ENCODE measurements at places on chromosomes 4 and X. TPM values are rescaled to one million over a fixed set of nuclear protein-coding genes. Genes with fewer than 3 reads are reported as not detected.

DNA sequence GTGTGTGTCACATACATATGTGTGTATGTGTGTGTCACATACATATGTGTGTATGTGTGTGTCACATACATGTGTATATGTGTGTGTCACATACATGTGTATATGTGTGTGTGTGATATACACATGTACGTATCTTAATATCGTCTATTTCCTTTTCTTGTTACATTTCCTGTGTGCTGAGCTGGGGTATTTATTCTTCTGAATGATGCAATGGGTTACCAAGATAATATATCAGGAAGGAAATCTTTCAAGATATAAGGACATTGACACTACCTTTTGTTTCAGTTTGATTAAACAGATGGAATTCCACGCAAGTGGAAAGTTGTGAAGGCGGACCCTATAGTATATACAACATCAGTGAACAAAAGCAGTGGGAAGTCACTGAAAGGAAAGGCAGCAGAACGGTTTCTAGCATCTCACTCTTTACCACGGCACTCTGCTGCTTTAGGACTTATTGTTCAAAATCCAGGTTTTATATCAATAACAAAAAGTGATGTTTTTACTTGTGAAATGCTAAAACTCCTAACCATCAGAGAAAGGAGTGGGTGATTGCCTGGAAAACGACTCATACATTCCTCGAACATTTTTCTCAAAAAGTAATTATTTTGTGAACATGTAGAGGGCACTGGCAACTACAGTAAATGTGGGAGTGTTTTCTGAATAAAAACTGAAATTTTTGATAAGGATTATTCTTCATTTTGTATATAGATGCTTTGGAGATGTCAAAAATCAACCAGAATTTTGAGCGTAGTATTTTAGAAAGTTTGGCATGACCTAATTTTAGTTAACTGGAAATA lies 43.1 kb upstream of the IL21 start:
- peaks cover 9% of the 10 kb centered on the region for H3K27me3 ChIP-seq
- H3K4me1 ChIP-seq: no peaks in the 10 kb centered on the region
- DNase-seq: no peak
- H3K4me3 ChIP-seq: no peak overlapping the region
- H3K27ac ChIP-seq: no peak overlapping the region

DNA sequence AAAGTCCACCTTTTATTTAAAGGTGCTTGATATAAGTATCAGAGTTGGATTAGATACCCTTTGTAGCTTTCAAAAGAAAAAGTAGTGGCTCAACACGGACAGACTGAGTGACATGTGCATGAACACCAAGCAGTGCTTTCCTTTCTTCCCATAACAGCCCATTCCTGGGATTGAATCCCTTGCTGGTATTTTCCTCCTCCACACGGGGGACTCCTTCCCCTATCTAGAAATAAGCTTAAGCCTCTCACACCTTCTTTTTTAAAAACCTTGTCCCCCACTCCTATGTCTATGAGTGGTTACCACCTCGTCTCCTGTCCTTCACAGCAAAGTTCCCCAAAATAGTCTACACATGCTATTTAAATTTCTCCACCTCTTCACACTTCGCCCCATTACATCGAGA lies 5.1 kb downstream of the AP1S2 start:
- H3K27ac ChIP-seq: peak overlapping the region; percentile 2
- no peak for DNase-seq
- no peak overlapping the region for H3K4me3 ChIP-seq
- H3K27me3 ChIP-seq: no peaks in the 10 kb centered on the region
- H3K4me1 ChIP-seq: peaks cover 17% of the 10 kb centered on the region
- H3K36me3 ChIP-seq: peaks cover 19% of the 10 kb centered on the region

Gene DUSP21
- not detected for total RNA-seq

DNA sequence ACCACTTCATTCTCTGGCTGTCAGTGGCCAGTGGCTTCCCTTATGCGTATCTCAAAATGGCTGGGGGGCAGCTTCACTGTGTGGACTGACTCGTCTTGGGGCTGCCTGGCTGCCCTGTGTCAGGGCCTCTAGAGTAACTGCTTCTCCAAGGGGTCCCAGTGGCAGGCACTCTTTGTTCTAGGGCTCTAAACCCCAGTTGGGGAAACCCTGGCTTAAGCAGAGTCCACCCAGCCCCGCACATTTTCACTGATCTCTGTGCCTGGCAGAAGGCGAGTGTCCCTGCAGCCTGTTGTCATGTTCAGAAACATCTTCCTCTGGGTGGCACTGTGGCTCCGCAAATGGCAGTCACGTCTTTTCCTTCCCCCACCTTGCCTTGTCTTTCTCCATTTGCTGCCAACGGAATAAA lies 59.7 kb downstream of the NBDY start:
- DNase-seq: no peak
- peaks cover 5% of the 10 kb centered on the region for H3K4me1 ChIP-seq
- H3K27ac ChIP-seq: no peak overlapping the region
- H3K36me3 ChIP-seq: peaks cover 19% of the 10 kb centered on the region
- no peak overlapping the region for H3K4me3 ChIP-seq

DNA sequence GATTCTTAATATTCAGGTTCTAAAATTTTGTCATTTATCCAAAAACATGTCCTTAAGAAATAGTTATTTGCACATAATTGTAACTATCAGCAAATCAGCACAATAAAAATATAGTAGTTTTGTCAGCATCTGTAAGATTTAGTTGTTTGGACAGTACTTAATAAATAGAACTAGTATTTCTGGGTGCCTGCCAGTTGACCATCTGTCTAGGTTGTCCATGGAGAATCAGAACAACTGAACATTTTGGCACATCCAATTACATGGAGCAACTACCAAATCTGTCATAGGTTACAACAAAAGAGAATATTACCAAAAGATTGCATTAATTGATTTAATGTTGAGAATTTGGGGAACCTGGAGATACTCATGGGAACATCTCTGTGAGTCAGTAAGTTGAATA lies 305.5 kb upstream of the TACR3 start:
- DNase-seq: no peak
- H3K36me3 ChIP-seq: no peaks in the 10 kb centered on the region
- H3K27me3 ChIP-seq: no peaks in the 10 kb centered on the region
- no peaks in the 10 kb centered on the region for H3K4me1 ChIP-seq
- H3K4me3 ChIP-seq: no peak overlapping the region

Gene SCML1
- total RNA-seq: 9.3 TPM

DNA sequence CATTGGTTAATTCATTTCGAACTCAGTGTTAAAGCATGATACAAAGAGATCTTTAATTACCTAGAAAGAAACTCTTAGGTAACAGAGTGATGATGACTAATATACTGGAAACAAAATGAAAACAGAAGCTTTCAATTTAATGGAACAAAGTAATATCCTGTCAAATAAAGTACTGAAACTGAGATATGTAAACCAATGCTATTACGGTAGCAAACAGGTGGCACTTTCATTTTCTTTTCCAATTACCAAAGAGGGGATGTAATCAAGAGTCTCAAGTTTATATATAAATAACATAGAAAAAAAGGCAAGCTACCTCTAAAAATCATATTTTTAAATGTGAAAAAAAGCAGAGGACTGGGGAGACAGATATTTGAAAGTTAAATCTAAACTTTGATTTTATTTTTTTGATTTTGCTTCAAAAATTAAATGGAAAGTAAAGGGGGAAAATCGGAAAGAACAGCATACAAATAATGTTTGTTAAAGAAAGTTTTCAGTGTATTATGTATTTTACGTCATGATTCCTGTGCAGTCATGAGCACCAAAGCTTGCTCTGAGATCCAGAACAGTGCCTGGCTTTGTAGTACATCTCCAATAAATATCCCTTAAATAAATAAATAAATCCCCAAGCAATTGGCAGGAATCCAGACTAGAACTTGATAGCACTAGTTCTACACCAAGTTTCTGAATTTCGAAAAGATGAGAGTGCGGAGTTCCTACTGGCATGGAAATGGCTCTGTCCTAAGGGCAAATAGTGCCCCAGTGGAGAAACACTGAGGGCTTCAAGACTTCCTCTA lies 25.0 kb upstream of the RAPGEF2 start:
- DNase-seq: no peak
- no peaks in the 10 kb centered on the region for H3K36me3 ChIP-seq
- no peak overlapping the region for H3K4me3 ChIP-seq
- H3K4me1 ChIP-seq: peaks cover 7% of the 10 kb centered on the region
- no peaks in the 10 kb centered on the region for H3K27me3 ChIP-seq
- no peak overlapping the region for H3K27ac ChIP-seq
